NCI-H526 (cell line): ENCODE measurements at places on chromosomes 11 and 22.

DNA sequence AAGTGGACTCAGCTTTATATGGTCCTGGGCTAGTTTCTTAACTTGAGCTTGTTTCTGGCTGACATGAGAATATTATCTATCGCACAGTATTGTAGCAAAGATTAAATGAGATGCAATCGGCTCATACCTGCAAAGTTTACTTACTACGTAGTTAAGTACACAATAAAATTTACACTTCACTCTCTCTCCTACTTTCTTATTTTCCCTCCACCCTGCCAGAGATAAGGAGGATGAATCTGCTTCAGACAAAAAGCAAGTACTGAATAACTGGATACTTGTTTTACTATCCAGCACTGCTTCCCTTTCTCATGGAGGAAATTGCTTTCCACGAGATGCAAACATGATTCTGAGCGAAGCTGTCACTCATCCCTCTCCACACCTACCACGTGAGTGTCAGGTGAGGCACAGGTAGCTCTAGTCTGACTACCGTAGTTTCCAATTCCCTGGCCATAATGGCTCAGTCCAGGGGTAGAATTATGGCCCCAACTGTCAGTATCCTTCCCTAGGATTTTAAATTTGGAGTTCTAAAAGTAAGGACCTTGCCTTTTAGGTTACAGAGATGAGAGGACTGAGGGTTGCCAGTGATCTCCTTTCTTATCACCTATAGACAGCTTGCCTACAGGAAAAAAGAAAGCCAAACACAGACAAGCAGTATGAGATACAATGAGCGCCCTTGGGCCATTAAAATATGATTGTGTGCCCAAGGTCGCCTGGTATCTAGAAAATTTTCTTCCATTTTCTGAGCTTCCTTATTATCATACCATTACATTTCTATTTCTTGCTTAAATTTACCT is 39.8 kb downstream of the GAB2 start:
- DNase-seq: no peak

DNA sequence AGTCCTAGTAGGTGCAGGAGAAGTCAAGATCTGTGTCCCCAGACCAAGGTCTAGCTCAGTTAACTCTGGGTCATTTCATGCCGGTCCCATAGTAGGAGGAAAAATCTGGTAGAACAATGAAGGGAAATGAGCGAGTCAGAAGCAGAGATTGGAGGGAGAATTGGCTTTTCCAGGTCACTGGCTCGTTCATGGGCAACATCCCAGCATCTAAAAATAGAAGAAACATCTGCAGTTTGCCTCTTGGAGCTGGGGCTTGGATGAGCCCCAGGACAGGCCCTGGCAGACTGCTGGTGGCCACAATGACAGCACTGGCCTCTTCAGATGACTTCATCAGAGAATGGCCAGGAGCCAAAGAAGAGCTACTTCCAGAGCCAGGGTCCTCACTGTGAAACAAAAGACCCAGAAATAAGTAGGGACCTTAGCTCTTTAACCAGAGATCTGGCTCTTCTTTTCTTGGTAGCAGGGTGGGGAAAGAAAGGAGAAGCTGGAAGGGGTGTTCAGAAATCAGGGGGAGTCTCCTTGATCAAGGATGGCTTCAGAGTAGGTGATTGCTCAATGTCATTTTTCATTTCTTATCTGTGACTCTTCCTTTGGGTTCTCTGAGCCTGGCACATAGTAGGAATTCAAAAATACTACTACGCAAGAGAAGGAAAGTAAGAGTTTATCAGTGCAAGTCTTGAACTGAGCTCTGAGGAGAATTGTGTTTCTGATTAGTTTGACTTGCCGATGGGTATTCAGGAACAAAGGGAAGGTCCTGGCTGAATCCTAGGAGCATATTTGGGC is 102.6 kb downstream of the TMPRSS5 start:
- no peak for DNase-seq

GRCh38 chr11:121587182-121587581 is 134.4 kb upstream of the SORL1-AS1 start:
- DNase-seq: peak; percentile 76

DNA sequence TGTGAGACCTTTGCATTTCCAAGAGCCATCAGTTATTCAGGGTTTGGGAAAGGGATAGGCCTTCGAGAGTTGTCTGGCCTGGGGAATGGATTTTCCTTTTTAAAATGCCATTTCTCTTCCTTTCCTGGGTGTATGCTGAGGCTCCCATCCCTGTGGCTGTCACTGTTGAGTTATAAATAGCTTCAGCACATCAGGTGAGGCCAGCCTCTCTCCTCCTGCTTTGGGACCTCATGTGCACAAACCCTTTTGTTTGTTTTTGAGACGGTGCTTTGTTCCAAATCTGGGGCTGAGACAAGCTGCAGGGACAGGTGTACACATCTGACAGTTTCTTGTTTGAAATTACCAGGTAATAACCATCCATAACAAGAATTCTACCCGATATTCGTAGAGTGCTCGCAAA is 1.3 kb downstream of the TEF start:
- DNase-seq: no peak

DNA sequence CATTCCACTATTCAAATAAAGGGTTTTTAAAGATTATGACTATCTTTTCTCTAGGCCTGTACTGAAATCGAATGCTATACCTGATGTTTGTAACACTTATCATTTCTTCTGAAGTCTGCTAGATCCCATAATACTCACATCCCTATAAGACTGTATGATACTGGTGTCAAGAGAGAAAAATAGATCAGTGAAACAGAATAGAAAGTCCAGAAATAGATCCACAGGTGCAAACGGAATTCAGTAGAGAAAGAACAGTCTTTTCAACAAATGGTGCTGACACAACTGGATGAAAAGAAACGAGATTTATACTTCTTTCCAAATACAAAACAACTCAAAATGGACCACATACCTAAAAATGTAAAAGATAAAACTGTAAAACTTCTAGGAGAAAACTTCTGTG is 143.2 kb downstream of the APOL5 start:
- no peak for DNase-seq

GRCh38 chr11:108914211-108914610 is 249.3 kb downstream of the DDX10 start:
- no peak for DNase-seq

- no peak for DNase-seq
Measured at GRCh38 chr11:92192141-92192540, 32.5 kb upstream of the FAT3 start.
